ENCODE measurements at places on chromosomes 5 and 9.

GRCh38 chr5:180304431-180305375 is 12.8 kb upstream of the MAPK9 start:
- no peak for DNase-seq

- DNase-seq, result no peak
Measured at GRCh38 chr5:109410389-109411148, 795 bp upstream of the PJA2 start.

DNA sequence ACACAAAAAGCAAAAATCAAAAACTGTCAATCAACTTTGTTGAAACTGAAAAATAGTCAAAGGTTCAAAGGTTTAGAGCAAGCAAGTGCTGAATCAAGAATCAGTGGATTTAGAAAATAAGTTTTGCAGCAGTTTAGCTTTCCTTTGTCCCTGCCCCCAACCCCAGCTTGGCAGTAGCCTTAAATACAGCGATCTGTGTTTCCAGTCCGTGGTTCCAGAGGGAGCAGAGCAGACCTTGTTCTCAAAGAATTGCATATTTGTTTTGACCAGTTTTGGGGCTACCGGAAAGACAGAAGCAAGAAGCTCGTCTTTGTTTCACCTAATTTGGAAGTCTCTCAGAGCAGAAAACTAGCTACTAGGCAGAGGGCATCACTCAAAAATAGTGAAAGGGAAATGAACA is 57.2 kb upstream of the PRDM9 start:
- DNase-seq, result no peak

DNA sequence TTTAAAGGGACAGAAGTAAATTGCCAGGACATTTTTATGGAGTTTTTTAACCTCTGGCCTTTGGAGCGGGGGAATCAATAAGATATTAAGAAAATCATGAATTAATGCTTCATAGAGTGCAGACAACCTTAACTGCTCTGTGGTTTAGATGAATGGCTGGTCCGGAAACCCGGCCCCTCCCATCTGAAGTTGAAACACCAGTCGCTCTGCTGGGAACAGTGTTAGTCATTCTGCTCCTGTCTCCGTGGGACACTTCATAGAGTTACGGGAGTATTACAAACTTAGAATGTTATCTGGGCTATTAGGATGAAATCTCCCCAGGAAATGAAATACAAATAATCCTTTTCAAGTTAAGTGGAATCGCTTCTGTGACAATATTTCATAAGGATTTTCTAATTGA is 110.1 kb upstream of the IRX2 start:
- DNase-seq, result no peak

GRCh38 chr9:68648971-68649370 is 56.1 kb upstream of the PIP5K1B start:
- no peak for DNase-seq

DNA sequence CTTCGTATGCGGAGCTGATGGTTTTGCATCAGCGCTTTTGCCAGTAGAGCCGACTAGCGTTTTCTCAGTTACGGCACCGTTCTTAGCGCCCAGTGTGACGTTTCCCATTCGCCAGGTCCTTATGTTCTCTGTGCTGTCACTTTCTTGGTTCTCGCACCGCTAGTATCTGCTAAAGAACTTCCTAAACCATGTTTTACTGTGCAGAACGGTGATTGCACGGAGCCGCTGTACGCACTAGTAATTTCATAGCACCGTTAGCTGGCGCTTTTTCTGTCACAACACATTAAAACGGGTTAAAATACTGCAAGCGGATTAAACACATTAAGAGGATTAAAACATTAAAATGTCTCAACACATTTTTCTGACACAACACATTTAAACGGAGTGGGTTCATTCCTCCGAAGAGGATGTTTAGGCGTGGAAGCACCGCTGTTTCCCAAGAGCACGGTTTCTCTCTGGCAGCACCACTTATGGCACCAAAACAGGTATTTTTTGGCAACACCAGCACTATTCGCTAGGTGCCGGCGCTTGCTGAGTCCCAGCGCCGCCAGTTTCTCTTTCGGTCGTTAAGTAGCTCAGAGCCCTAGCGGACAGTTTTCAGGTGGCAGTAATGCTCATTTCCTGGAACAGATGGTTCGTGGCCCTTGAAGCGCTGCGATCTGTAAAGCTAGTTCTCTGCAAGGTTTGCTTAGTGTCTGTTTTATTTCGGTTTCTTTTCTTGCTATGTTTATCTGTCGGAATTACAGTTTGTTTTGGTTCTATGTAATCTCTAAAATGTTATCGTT is 20.3 kb downstream of the ANXA2R start:
- peak; percentile 91 for DNase-seq

GRCh38 chr5:119016125-119016774 is 27.9 kb upstream of the DTWD2 start:
- DNase-seq, result no peak

DNA sequence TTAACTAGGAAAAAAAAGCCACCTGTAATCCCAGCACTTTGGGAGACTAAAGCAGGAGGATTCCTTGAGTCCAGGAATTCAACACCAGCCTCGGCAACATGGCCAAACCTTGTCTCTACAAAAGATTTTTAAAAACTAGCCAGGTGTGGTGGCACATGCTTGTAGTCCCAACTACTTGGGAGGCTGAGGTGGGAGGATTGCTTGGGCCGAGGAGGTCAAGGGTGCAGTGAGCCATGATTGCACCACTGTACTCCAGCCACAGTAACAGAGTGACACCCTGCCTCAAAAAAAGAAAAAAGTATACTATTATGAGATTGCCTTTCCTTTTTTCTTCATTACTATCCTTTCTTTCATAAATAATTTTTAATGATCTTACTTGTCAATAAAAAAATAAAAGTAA is 45.8 kb downstream of the CPEB4 start:
- no peak for DNase-seq

DNA sequence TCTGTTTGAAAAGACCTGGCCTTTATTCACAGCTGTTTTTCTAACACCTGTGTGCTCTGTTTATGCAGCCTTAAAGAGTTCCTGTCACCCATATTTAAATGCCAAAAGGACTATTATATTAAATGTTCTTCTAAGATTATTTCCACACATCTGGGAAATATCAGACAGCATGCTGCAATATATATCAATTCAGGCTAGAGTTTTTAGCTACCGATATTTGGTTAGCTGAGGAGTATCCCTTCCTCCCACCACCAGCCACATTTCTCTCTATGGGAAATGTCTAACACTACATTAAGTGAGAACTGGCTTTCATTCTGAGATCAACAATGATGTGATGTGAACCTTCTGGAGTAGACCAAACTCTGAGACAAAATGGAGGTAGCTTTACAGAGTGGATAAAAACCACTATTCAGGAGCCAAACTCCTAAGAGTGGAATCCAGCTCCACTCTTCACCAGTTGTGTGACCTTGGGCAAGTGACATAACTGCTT is 509.2 kb downstream of the ZNF608 start:
- DNase-seq, result no peak

DNA sequence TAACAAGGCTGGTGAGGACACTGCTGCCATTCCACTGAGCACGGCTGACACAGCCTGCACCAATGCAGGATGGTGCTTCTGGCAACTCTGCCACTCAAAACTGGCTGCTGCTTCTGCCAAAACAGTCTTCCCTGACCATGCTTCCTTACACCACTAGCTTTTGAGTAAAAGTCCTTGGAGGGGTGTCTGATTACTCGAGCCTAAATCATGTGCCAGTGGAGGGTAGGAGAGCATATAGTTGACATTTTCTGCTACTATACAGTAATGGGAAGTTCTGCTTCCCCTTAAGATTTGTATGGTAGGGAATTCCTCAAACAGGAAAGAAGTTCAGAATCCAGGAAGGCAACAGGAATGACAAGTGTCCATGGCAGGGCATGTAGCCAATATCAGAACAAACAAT is 12.2 kb upstream of the PJA2 start:
- DNase-seq, result no peak

DNA sequence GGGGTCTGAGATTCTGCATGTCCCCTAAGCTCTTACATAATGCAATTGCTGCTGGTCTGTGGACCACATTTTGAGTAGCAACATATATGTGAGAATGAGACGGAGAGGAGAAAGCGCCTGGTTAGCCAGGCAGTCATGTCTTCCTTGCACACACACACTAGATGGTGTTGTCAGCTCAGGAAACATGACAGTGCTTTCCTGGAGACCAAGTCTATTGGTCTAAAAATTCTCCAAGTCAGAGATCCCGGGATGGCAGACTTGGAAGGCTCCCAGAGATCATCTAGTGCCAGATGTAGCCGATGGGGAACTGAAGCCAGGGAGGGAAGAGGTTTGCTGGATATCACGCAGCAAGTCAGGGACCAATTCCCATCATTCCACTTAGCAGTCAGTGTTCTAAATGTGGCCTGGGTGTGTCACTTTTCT is 53.4 kb downstream of the GALNT12 start:
- DNase-seq, result no peak

GRCh38 chr9:76912636-76913275 is 6.8 kb upstream of the PRUNE2 start:
- DNase-seq, result no peak

GRCh38 chr9:79953908-79954307 is 382.1 kb downstream of the TLE4 start:
- DNase-seq, result no peak

DNA sequence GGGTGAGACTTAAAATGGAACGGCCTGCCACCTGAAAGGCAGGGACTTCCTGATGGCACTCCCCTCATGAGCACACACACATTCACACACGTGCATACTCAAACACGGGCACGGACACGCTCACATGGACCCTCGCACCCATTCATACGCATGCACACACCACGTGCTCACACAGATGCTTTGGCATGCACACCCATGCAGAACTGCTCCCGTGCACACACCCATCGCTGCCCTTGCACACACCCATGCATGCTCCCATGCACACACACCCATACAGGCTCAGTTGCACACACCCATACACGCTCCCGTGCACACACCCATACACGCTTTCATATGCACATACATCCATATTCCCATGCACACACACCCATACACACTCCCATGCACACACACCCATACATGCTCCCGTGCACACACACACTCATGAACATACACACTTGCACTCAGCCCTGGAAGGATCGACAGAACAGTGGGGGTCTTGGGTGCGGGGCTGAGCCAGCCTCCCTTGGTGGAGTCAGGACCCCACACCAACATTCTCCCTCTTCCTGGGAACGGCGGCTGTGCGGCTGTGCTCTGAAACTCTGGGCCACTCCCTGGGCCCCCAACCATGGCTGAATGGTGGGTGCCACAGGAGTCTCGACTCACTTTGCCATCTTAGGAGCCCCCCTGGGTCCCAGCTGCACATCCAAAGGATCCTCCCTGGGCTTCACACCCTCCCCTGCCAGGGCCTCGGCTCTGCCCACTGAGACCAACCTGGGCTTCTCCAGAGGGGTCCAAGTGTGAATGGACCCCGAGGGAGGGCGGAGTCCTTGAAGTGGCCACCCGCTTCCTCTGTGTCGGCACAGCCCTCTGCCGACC is 115.2 kb downstream of the RXRA start:
- no peak for DNase-seq

DNA sequence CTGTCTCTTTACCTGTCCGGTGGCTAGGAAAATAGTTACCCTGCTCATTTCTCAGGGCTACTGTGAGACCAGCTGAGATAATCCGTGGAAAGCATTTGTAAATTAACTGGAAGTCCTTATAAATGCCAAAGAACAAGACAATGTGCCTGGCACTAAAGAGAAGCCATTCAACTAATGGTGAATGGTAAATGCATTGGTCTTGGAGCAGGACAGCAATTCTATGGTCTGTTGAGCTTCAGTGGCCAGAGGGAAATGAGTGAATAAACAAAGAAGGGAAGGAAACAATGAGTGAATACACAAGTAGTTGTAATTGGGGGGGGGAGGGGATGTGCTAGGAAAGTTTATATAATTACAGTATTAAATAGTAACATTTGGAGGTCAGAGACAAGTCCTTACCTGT is 353.6 kb downstream of the SEMA5A start:
- no peak for DNase-seq

- no peak for DNase-seq
Measured at GRCh38 chr5:67375606-67376005, 179.0 kb upstream of the CD180 start.

DNA sequence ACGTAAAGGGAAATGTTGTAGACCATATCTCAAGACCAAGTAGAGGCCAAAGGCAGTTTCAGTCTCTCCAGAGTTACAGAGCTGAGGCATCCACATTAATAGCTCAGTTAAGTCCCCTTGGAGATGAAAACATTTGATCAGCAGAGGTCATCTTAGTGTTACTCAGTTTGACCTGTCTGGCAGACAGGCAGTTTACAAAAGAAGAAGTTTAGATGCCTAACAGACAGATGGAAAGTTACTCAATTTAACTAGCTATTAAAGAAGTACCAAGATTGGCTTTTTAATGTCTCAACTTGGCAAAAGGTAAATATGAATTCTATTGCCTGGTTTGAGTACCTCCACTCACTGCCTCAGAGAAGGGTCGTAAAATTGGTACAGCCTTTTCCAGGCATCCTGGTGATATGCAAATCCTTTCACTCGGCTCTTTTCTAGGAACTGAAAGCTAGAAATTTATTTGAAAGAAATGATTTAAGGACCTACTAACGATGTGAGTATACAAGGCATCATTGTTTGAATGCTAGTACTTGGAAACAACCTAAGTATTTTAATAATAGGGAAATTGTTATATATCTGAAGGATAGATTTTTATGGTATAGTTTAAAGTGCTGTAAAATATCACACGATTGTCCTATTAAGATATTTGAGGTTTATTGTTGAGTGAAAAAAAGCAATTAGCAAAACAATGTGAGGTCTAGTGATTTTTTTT is 14.8 kb downstream of the ACO1 start:
- no peak for DNase-seq

DNA sequence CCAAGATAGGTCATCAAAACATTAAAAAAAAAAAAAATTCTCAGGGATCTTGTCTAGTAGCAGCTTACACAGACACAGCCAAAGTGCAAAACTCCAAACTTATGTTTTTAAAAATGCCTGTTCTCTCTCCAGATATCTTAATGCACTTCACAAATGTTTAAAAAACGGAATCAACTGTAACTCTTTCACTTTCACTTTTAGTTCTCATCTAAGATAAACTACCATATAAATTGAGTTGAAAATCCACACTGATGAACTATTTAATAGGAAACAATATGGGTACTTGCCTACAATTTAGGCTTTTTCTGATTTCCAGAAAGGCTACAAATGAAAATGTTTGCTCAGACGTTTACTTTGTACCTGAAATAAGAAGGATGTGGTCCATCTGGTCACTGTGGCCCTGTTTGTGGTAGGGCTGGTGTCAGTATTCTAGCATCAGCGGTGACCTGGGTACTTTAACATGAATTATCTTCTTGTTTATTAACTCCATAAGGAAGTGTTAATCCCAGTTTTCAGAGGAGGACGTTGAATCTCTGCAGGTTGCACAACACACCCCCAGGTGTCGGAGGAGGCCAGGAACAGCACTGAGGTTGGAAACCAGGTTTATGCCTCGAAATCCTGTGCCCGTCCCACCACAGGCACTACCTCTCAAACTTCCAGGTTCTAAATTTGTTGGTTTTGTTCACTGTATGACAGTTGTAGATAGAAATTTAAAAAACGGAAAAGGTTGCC is 13.3 kb upstream of the LPCAT1 start:
- DNase-seq, result no peak
